IPS-NIHi11 (cell line): ENCODE measurements at places on chromosomes 2 and 18.

DNA sequence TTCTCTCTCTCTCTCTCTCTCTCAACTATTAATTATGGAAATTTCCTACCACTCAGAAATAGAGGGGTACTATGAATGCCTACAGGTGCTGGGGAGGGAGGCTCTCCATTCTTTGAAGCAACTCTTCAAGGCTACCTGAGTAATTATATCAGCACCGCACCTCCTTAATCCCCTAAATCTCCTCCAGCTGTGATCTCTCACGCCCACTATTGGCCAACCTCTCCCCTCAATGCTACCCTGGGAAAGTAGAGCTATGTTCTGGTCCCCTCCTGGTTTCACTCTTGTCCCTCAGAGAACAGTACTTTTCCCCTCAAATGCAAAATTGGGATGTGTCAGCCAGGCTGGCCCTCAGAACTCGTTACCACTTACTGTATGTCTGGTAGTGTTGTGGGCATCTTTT lies 1.6 kb downstream of the MOCOS start:
- peak; percentile 37 for DNase-seq

- DNase-seq, result peak; percentile 67
These were observed 142.4 kb downstream of the ZFP36L2 start for GRCh38 chr2:43083710-43084698.

GRCh38 chr18:11669948-11670275 lies 19.2 kb upstream of the GNAL start:
- DNase-seq, result no peak

GRCh38 chr2:11681722-11682589 lies 12.0 kb upstream of the NTSR2 start:
- peak; percentile 96 for DNase-seq

DNA sequence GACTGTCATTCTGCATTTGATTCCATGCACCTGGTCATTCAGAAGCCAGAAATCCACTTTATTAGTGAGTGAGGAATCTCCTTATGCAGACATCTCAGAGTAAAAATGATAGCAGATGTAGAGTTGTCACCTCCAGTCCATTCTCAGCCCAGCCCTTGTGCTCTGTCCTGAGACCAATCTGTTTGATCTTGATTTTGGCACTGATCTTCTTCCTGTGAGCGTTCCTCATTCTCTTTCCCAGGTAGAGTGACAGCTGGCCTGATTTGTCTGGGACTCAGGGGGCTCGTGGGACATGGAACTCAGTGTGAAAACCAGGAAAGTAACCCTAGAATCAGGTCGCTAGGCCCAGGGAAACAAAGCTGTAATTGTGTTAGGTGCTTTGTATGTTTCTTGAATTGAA lies 8.9 kb downstream of the ARHGAP25 start:
- no peak for DNase-seq

DNA sequence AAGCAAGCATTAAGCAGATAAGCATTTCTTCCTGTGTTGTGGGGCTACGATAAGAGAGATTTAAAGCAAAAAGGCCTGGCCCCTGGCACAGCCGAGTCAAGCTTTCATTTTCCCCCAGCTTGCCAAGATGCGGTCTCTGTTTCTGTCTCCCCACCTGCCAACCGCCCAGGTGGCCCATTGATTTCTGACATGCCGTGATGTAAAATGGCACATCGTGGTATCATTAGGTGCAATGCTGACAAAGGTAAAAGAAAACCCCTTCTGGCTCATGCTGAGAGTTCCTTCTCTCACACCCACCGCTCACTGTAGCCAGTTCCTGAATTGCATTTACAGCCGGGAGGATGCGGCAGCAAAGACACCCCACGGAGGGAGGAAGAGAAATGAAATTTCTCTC lies 62.8 kb downstream of the BOD1L2 start:
- no peak for DNase-seq

DNA sequence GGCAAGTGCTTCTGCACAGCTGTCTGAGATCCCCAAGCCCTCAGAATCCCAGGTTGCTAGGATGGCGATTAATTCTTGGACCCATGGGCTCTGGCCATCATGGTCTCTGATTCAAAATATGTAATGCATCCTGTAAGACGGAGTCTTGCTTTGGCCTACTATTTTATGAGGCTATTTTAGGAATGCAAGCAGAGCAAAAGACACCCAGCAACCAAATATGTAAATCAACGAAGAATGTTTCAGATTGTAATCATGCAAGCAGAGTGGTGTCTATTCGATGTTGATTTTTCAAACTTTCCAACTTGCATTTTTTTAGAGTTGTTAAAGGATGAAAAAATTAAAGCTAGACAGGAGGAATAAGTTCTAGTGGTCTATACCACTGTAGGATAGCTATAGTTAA lies 154.8 kb downstream of the COL6A3 start:
- DNase-seq, result no peak

GRCh38 chr2:24618680-24619079 lies 127.6 kb downstream of the NCOA1 start:
- DNase-seq, result no peak

DNA sequence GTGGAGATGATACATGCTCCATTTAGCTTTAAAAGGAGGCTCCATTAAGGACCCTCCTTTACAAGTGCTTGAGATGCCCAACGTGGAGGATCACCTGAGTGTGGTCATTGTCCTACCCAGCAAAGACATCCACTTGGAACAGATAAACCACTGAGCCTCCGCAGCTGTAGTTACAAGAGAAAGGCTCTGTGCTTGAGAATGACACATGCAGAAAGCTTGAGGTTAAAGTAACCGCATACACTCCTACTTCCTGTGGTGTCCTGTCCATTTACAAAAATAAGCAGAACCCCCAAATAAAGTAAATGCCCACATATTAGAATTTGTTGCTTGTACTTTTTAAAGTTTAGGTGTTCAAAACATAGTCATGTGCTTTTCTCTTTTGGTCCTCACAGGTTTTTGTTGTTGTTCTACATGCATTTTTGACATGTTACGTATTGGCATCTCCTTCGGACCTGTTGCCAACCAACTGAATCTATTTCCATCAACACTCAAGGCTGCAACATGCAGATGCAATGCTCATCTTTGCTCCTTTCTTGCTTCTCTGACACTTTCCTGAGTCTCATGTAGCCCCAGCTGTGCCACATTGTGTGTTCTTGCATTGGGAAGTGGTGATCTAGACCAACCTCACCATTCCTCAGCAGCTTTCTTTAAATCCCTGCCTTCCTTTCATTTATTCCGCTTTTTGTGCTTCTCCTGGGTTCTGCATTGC lies 56.0 kb downstream of the SERPINB7 start:
- no peak for DNase-seq

- no peak for DNase-seq
These were observed 435.8 kb upstream of the MEIS1 start for GRCh38 chr2:65999103-65999502.

- no peak for DNase-seq
These were observed 4.1 kb upstream of the SLC39A10 start for GRCh38 chr2:195652911-195653310.

DNA sequence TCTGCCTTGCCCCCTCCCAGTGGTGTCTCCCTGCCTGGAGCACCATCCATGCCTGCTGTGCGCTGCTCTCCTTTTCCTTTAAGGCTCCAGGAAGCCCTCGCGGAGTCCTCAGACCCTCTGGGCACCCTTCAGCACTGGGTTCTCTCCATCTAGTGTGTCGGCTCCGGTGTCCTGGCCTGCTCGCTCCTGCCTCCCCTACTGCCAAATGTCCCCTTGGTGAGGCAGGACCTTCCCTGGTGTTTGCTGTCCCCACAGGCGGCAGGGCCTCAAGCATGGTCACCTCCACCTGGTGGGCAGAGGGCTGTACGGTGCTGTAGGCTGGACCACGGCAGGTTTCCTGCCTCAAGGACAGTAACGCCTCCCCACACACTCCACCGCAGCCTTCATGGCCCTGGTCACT lies 90.2 kb downstream of the DGKD start:
- no peak for DNase-seq

DNA sequence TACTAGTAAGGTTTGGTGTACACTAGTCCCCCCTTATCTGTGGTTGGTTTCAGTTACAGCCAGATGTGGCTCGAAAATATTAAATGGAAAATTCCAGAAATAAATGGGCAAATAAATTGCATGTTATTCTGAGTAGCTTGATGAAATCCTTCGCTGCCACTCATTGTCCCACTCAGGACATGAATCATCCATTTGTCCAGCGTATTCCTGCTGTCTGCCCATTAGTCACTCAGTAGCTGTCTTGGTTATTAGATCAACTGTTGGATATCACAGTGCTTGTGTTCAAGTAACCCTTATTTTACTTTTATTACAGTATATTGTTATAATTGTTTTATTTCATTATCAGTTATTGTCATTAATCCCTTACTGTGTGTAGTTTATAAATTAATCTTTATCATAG lies 21.7 kb downstream of the ZDBF2 start:
- no peak for DNase-seq

DNA sequence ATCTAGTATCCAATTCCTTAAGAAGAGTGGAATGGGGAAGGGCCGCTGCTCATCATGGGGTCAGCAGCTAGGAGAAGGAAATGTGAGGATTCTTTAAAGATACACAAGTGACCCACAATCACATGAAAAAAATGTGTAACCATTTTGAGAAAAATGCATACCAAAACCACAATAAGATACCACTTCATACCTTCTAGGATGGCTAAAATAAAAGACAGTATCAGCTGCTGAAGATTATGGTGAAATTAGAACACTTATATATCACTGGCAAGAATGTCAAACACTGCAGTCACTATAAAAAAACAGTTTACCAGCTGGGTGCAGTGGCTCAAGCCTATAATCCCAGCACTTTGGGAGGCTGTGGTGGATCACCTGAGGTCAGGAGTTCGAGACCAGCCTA lies 67.9 kb downstream of the C2orf74 start:
- no peak for DNase-seq

- DNase-seq, result no peak
These were observed 231.7 kb downstream of the ZNF516 start for GRCh38 chr18:76263046-76264005.

GRCh38 chr2:227106845-227107759 lies 56.9 kb downstream of the COL4A4 start:
- peak; percentile 50 for DNase-seq

DNA sequence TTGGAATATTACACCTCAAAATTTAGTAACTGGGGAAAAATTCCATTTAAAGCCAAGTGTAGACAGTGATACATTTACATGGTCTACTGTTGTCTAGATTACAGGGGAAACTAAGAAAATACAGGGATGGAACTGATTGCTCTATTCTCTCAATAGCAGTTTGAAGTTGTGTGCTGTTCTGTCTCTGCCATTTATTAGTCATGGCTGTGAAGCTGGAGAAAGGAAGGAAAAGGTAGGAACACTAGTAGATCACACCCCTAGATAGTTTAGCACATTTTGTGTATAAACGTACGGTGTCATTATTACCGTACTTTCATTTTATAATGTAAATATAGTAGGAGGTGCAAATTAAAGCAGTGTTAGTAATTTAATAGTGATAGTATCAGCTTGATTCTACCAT lies 170.5 kb downstream of the PHLPP1 start:
- DNase-seq, result no peak

GRCh38 chr2:74009577-74009976 lies 24.9 kb downstream of the TET3 start:
- DNase-seq, result no peak

GRCh38 chr2:233147136-233147828 lies 87.1 kb downstream of the INPP5D start:
- no peak for DNase-seq
